Esophagus squamous epithelium (tissue), 5 donors: ENCODE measurements at places on chromosomes 4 and X. TPM values are rescaled to one million over a fixed set of nuclear protein-coding genes. Genes with fewer than 3 reads are reported as not detected.

FAM9C gene
- total RNA-seq = not detected

DNA sequence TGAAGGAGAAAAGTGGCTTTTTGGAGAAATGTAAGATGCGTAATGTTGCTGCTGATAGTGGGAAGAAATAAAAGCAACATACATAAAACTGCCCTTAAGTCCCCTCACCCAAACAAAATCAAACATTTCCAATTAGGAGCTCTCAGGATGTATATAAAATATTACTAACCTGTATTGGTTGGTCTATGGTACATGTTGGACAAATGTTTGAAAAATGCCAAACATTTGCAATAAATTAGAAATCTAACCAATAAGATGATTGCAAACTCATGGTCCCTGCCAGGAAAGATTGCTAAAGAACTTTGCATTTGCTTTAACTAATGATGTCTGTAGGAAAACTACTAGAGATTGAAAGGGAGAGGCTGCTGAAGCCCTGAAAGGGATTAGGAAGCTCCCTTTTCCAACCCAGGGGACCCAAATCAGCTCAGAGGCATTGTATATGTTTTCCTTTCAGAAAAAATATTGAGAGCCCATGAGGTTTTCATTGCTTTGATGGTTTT is 1.8 kb downstream of the SFRP2 start:
- H3K36me3 ChIP-seq = no peaks in the 10 kb centered on the region
- no peak for DNase-seq
- H3K27me3 ChIP-seq = peaks cover 41% of the 10 kb centered on the region

DNA sequence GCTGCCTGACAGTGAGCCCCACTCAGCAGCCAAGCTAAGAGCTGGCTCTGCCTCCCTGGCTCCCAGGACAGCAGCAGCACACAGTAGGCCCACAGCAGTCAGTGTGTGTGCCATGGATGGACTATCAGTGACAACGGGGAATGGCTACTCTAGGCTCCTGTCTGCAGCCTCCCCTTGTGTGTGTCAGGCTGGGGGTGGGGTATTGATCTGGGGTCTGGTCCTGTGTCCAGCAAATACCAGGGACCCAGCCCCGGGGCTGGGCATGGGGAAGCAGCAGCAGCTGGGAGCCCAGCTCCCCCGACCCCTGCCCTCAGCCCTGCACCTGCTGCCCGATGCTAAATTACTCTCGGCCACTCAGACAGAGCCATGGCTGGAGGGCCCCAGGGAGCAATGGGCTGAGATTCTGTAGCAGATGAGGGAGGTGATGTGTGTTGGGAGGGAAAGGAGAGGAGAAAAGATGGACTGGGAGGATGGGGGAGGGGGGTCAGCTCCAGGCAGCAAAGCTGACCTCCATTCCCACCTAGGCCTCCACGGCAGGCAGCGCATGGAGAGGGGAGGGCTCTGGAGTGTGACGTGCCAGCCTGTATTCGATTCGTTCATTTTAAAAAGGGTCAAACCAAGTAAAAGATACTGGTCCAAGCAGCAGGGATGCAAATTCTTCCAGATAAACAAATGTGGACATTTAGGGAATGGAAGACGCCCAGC is 61.3 kb upstream of the CRMP1 start:
- no peak for DNase-seq
- H3K4me3 ChIP-seq = no peak overlapping the region
- no peaks in the 10 kb centered on the region for H3K36me3 ChIP-seq
- peaks cover 19% of the 10 kb centered on the region for H3K4me1 ChIP-seq
- H3K27ac ChIP-seq = no peak overlapping the region
- no peaks in the 10 kb centered on the region for H3K27me3 ChIP-seq

DNA sequence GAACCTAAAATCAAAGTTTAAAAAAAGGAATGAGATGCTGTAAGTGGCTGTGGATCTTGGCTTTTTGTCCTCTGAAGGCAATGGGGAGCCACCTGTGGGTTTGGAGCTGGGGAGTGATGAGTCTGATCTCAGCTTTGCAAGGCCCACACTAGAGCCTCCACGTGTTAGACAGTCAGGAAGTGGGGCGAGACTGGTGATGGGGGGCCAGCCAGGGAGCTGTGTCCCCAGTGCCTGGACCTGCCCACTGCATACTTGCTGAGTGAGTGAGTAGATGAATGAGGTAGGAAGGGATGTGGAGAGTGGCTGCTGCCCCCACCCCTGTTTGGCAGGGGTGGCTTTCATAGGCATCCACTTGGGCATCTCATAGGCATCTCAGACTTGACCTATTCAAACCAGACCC is 84.0 kb downstream of the NHSL2 start:
- no peaks in the 10 kb centered on the region for H3K36me3 ChIP-seq
- no peak overlapping the region for H3K27ac ChIP-seq
- no peaks in the 10 kb centered on the region for H3K4me1 ChIP-seq
- no peak overlapping the region for H3K4me3 ChIP-seq
- no peak for DNase-seq
- no peaks in the 10 kb centered on the region for H3K27me3 ChIP-seq

DNA sequence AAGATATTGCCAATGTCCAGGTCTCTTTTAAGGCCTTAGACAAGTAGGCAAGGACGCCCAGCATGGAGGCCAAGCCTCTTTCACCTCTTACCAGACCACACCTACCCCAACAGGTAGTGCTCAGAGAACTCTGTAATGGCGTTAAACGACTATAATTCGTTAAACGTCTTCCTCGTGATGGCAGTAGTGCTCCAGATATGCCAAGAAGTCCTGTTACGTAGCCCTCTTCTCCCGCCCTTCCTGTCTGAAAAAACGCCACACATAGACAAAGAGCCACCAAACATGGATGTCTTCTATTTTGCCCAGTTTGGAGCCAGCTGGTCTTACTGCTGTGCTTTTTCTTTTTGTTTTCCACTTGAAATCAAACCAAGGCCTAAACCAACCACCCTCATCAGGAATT is 190.7 kb downstream of the OR13H1 start:
- H3K27me3 ChIP-seq = no peaks in the 10 kb centered on the region
- no peaks in the 10 kb centered on the region for H3K36me3 ChIP-seq
- H3K4me3 ChIP-seq = peak overlapping the region; percentile 20
- H3K27ac ChIP-seq = no peak overlapping the region
- no peaks in the 10 kb centered on the region for H3K4me1 ChIP-seq
- DNase-seq = peak; percentile 16

DNA sequence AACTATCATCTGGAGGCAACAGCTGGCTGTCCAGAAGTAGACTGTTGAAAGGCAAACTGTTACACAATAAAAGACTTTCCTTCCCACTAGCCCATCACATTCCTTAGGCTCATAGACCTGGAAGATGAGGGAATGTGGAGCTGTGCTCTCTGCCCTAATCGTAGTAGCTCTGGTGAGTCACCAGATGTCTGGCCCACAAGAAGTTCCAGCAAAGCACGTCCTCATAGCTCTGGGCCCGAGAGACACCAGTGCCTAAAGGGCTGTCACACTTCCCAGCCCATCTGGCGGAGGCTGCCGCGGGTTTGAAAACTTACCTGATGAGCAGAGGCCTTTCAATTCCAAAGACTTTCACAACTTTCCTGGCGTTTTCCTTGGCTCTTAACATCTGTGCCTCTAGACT is 81.7 kb upstream of the STOX2 start:
- H3K4me3 ChIP-seq = no peak overlapping the region
- no peak for DNase-seq
- H3K36me3 ChIP-seq = no peaks in the 10 kb centered on the region
- H3K4me1 ChIP-seq = peaks cover 42% of the 10 kb centered on the region
- H3K27ac ChIP-seq = peak overlapping the region; percentile 47
- H3K27me3 ChIP-seq = no peaks in the 10 kb centered on the region
